ENCODE measurements at places on chromosomes 13 and 19.

- no peak for DNase-seq
Measured at GRCh38 chr19:5406816-5407215, 48.4 kb upstream of the ZNRF4 start.

GRCh38 chr19:44356383-44357111 lies at the start of gene ZNF112:
TSS of gene ZNF112 (minus strand) at chr19:44356680. CDS start at chr19:44340539, 16,141 bp downstream.
- DNase-seq, result peak; percentile 37

- DNase-seq, result no peak
Measured at GRCh38 chr19:30924069-30924636, 425.1 kb downstream of the TSHZ3 start.

DNA sequence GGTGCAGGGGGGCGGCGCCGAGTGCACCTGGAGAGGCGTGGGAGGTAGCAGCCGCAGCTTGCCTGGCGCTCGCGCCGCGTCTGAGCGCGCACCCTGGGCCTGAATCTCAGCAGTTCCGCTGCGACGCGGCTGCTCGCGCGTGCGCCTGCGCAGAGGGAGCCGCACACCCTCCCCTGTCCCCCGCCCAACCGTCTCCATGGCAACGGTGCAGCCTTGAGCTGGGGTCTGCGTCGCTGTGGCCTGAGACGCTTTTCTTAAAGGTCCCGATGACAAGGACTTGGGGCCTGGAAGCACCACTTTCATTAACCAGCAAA lies at the start of gene PNMA8B:
Gene PNMA8B, minus strand, starts transcription at position 82 of the 314 bp plus-strand sequence. CDS start 402 bp downstream, outside the sequence.
- DNase-seq, result no peak

GRCh38 chr19:11446652-11447301 lies 11.3 kb downstream of the PRKCSH start:
- DNase-seq, result peak; percentile 81

GRCh38 chr13:55553701-55554100 lies 1587.0 kb upstream of the PRR20A start:
- no peak for DNase-seq

All from hepatic stellate cell (primary cell).